ENCODE measurements at places on chromosomes 3 and 15. TPM values are rescaled to one million over a fixed set of nuclear protein-coding genes. Genes with fewer than 3 reads are reported as not detected.
A peak's percentile ranks its signal among the peaks of the same experiment; 100 is the strongest.

DNA sequence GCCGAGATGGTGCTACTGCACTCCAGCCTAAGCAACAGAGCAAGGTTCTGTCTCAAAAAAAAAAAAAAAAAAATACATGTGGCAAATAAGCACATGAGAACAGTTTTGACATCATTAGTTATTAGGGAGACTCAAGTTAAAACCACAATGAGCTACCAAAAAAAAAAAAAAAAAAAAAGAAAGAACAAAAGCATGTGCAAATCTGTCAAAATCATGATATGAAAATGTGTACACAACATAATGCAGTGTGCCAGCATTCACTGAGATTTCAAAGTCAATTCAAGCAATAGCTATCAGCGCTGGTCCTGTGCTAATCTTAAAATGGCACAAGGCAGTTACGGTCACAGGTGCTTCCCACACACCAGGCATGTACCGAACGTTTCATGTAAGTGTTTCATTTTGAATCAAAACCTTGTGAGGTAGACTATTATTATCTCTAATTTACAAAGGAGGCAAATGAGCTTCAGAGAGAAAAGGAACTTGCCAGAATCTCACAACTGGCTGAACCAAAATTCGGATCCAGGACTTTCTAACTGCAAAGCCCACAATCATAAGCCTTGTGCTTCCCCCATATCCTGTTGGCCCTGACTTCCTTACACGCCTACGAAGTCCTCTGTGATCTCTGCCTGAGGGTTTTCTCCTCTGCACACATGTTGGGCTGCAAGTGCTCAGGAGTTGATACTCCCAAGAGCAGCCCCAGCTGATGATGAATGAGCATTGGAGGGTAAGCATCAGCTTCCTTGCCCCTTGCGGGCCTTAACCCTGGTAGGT lies 200.1 kb upstream of the PROK2 start:
- no peak for DNase-seq

DNA sequence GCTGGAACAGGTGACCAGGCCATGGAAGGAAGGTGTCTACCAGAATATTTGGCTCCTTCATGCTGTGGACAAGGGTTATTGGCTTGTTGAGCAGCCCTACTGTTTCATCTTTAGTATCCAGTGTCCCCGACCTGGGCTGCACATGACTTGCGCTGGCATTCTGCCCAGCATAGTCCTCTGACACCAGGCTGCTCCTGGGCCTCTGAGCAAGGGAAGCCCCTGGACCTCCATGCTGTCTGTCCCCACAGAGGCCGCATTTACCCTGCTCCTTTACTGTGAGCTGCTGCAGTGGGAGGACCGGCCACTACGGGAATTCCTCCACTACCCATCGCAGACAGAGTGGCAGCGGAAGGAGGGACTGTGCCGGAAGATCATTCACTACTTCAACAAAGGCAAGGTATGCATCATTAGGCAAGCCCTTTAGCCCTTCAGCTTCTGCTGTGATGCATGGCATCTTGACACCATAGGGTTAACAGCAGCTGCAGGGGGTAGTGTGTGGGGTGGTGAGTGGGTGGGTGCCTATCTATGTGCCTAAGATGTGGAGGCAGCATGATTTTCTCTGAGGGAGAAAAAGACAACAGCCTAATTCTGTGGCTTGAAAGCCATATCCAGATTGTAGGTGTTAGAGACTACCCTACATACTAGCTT lies 44.0 kb upstream of the MANF start:
- no peak for DNase-seq

DNA sequence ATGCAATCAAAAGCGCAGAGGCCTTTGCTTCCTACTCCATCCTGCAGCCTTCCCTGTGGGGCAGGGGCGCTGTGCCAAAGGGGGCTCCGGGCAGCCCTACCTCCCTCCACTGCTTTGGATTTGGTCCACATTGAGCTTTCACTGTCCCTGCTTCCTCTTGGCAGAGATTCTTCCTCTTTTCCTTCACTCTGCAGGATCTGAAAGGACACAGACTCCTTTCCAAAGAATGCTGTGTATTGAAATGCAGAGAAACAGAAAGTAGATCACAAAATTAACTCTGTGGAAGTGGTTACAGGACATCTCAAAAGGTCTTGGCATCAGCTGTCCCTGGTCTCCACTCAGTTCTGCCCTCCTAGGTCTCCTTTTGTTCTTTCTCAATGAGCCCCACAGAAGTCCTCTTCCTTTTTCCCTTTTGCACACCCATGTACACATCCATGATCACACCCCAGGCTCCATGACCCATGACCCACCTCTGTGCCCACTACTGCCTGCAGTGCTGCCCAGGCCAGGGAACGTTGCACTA lies 64.1 kb downstream of the CCR1 start:
- DNase-seq: no peak

DNA sequence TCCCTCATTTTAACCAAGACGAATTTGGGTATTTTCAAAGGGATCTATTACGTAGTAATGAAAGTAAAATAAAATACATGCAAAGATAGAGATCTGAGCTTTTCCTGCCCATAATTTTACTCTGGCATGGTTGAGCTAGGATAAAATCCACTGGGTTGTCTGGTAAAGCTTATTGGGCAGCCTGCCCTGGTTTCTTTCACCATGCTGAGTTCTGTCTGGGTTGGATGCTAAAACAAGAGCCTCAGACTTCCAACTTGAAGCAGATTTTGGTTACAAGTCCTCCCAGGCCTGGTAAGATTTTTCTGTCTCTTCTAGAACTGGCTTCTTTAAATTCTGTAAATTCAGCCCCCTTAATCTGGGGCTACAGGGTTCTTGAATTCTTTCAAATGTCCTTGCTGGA lies 86.8 kb downstream of the SAMMSON start:
- DNase-seq: no peak

DNA sequence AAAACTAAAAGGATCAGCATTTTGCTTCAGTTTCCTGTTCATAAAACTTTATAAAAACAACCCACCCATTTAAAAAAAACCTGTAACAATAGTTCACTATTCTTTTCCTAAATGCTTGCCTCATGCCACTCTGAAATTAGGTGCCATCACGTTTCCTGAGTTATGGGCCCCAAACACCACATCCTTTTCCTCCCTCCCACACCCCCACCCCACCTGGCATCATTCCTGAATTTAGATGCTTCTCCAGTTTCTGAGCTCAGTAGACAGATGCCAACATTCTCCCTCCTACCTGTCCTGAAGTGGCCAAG lies 11.9 kb upstream of the ARHGEF3 start:
- no peak for DNase-seq

The PRR20G gene
- polyA plus RNA-seq: not detected

DNA sequence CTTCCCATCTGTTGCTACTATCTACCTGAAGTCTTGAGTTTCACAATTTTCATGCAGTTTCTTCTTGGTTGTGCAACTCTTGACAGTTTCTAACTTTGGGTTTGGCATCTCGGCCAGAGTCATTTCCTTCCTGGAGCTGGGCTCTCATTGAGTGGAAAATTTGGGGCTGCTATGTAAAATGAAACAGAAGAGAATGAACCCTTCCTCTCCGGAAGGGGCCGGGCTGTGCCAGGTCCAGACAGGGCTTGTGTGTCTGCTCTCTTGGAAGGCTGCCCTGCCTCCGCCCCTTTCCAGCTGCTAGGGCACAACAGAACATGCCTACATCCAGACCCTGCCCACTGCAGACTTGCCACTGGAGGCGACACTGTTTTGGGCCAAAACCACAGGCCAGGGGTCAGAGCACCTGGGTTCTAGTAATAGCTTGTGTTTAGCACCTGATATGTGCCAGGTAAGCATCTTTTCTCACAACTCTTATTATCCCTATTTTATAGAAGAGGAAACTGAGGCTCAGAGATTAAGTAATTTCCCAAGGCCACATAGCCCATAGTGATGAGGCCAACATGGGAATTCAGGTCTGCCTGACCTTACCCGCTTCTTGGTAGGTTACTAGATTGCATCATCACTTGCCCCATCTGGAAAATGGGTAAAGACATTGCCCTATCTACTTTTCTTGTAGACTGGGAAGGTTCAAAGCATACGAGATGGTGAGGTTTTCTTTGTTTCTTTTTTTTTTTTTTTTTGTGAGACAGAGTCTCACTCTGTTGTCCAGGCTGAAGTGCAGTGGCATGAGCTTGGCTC lies 25.0 kb downstream of the IRAK2 start:
- DNase-seq: no peak

The SLC7A14 gene
- 0.63 TPM for polyA plus RNA-seq

The PLXND1 gene
- 84.6 TPM for polyA plus RNA-seq

DNA sequence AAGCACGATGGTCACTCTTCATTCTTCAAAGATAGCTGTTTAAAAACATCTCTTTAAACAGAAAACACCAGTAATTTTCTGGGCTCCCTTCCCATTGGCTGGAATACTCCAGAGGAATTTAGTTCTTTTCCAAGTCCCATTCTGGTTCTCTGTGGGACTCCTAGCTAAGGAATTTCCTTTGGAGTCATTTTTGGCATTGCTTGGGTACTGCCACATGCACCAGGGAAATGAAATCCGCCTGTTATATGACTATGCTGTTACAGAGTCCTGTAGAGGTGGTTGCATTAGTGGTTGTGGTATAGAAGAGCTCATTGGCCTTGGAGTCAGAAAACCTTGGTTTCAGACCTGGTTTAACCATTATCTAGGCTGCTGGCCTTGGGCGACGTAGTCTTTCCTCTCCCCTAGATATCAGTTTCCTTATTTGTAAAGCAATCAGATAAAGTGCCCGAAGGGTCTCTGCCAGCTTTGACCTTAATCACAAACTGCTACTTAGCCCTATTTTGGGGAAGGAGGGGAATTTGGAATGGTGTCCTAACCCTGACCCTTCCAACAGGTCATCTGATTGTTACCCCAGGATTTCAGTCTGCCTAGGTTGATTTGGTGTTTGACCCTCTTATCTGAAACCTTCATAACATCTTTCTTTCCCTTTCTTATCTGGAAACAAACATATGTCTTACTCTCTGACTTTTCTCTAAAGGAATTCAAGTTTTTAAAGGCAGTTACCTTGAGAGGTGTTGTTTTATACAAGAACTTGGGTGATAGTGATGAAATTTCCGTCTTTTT lies 13.4 kb downstream of the RTP1 start:
- DNase-seq: peak; percentile 80

The AP3B2 gene
- 0.54 TPM for polyA plus RNA-seq

- DNase-seq: no peak
These were observed 60.3 kb downstream of the MORC1 start for GRCh38 chr3:109057616-109058015.

DNA sequence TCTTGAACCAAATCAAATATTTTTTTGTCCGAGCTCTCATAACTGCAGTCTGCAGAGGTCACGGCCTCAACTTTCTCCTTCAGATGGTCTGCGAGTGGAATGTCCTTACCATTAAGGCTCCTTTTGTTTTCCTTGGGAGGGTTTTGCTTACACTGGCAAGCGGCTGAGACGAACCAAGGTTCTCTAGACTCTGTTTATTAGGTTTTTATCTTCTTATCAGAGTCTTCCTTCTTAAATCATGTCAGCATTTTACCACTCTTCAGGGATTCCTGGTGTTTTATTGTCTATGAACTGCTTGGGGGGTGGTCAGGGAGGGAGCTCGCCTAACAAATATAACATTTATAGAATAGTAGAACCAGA lies 773.7 kb upstream of the NR2F2 start:
- peak; percentile 6 for DNase-seq

DNA sequence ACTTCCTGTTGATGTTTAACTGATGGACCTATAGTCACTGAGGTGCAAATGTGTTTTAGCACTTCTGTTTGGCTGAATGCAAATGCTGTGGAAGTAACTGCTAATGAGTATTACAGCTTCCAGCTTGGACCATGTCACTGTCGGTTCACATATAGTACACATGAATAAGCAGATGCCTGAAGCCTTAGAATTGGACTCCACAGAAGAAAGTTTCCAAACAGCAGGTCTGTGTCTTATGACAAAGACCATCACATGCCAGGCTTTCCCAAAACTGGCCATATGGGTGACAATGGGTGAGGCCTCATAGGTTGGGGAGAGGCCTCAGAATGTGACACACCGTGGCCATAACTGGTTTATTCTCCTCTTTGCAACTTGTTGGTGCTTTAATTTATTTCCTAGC lies 241.8 kb downstream of the WNT5A start:
- no peak for DNase-seq

DNA sequence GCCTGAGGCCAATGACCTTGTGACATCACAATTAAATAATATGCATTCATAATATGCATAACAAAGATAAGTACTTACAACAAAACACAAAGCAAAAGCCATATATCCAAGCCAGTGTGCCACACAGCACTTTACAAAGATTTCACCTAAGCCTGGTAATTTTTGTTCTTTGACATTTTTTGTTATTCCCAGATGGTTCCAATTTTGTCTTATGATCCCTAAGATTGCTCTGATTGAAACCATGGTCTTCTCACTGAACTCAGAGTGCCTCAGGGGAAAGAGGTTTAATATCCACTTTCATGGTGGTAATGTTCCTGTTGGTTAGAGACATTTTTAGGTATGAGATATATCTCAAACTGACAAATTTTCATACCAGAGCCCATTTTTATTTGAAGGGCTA lies 29.1 kb downstream of the RETNLB start:
- DNase-seq: no peak

- peak; percentile 13 for DNase-seq
These were observed 541.6 kb upstream of the ALCAM start for GRCh38 chr3:104825116-104825515.

- DNase-seq: no peak
These were observed 20.4 kb downstream of the TMOD2 start for GRCh38 chr15:51771773-51772172.

The NR2E3 gene
- 0.04 TPM for polyA plus RNA-seq

The CACNA1D gene
- 0.18 TPM for polyA plus RNA-seq

The GOLGA8A gene
- polyA plus RNA-seq: 12.7 TPM

The CIDEC gene
- 0.09 TPM for polyA plus RNA-seq

The TNFAIP8L3 gene
- polyA plus RNA-seq: 0.04 TPM

DNA sequence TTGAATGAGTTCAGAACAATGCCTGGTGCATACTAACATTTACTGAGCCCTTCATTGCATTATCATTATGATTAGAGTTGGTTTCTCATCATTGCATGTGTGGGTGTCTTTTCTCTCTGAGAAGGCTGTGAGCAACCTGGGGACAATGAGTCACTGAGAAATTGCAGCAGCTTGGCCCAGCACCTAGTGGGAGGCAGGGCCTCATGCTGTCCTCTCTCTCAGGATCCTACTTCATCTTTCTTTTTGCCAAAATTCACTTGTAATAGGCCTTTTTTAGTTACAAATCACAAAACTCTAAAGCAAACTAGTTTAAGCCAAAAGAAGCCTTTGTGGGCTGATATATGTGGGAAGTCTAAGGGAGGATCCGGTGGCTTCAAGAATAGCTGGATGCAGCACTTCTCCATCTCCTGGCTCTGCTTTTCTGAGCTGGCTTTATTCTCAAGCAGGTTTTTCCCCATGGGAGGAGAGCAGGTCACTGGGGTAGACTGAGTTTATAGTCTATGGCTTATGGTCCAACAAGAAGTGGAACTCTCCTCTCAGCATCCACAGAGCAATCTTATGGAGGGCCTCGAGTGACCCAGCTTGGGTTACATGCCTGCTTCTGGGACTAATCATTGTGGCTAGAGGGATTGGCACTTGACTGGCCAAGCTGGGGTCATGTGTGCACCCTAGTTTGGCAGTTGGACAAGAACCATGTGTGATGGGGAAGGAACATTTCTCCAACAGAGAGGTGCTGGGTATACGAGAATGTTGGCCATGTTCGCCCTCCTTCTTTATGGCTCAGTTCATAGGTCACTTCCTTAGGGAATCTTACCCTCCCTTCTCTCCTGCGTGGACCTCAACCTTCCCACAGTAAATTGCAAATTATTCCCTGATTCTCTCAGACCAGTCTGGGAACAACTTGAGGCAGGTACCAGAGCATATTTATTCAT lies 8.7 kb upstream of the CAMK1 start:
- DNase-seq: peak; percentile 24

The FANCD2OS gene
- polyA plus RNA-seq: not detected

The FANCI gene
- polyA plus RNA-seq: 11.5 TPM

The ALDH1A2 gene
- polyA plus RNA-seq: 0.50 TPM

GRCh38 chr15:39269352-39269751 lies 311.5 kb upstream of the THBS1 start:
- DNase-seq: no peak
